NK-92 treated with Interleukin-12 subunit alpha and Interleukin-12 subunit beta, amount 100 ng/mL, for 24 hours (cell line): ENCODE measurements at places on chromosomes 16 and 17.
A peak's percentile ranks its signal among the peaks of the same experiment; 100 is the strongest.

GRCh38 chr17:39738568-39738901 lies 797 bp downstream of the GRB7 start:
- no peak for DNase-seq

- DNase-seq, result no peak
These were observed 16.9 kb downstream of the HASPIN start for GRCh38 chr17:3740611-3741073.

- no peak for DNase-seq
These were observed 33.6 kb upstream of the ANKFY1 start for GRCh38 chr17:4297351-4297750.

DNA sequence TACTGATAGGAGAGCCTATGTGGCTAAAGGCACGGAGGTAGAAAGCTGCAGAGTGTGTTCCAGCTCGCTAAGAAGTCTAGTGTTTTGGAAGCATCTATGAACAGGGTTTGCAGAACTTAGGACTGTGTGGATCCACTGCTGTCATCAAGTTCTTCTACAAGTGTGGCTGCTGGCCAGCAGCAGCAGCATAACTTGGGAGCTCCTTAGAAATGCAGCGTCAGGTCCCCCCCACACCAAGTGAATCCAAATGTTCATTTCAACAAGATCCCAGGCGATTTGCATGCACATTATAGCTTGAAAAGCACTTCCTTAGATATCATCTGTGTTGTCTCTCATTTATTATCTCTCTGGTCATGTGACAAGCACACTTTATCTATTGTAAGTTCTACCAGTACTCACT lies 131.9 kb upstream of the SHISA6 start:
- DNase-seq, result no peak

GRCh38 chr17:63425483-63425882 lies 20.6 kb downstream of the CYB561 start:
- DNase-seq, result peak; percentile 42

DNA sequence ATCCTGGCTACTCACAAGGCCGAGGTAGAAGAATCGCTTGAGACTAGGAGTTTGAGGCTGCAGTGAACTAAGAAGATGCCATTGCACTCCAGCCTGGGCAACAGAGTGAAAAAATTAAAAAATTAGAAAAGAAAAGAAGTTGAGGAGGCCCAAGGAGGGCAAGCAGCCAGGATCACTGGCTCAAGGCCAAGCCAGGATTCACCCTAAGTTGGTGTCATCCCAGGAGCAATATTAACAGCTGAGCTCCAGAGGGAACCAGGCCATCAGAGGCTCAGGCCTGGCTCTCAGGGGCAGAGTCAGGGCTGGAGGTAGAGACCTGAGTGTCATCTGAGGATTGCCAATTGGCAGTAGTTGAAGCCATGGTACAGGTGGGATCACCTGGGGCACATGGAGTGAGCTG lies 20.7 kb downstream of the DRC3 start:
- no peak for DNase-seq

DNA sequence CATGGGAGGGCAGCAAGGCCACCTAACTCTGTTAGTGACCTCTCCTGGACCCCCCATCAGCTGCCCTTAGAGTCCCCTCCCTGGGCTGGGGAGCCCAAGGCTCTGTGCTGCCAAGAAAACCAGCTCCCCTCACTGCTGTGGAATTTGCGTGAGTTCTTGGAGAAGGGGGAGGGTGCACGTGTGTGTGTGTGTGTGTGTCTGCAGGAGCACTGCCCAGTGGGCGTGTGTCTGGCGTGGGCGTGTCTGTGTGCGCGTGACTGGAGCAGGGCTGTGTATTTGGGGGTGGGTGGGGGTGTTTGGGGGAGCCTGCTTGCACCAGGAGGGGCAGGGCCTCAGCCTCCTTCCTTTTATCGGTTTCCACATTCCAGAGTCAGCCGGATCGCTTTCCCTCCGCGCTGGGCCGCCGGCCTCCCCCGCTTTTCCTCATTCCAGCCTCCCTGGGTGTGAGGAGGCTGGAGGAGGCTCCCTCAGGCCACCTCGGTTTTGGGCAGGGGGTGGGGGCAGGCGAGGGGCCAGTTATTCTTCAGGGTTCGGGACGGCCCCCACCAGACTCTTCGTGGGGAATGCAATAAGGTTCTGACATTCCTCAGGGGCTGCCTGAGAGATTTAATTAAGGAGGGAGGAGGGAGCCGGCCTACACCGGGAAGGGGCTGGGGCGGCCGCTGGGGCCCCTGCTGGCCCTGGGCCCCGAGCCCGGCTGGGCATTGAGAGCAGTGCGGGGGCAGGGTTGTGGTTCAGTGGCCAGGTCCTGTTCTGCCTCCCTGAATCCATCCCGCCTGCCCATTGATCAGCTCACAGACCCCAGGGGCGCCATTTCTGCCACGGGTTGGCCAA lies 2.5 kb downstream of the VASN start:
- DNase-seq, result no peak

DNA sequence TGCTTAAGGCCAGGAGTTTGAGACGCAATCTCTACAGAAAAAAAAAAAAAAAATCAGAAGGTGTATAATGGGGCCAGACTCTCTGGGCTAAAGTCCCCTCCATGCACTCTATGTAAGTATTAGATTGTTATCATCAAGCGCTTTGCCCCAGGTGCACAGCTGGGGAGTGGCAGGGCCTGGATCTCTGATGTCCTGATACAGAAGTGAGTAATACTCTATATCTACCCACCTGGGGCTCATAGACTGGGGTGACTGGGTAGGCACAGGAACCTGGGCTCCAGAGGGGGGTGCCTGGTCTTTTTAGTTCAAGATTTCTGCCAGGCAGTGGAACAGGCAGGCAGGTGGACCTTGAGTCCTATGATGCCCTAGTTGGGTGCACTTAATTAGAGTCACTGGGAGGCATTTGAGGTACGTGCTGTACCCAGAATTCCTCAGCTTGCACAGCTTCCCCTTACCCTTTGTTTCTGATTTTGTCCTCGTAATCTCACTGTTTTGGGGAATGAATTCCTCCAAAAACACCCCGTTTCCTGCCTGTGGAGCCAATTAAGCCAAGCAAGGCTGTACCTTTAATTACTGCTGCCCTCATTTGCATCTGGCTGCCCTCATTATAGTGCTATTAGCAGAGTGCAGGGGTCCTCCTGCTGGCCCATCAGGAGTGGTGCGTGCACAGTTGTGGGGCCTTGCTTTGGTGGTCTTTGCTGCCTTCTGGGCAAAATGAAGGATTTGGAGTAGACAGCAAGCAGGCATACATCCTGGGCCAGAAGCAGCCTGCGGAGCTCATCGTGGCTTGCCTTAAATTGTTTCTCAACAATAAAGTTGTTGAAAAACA lies 239.0 kb downstream of the SNX29 start:
- DNase-seq, result no peak

DNA sequence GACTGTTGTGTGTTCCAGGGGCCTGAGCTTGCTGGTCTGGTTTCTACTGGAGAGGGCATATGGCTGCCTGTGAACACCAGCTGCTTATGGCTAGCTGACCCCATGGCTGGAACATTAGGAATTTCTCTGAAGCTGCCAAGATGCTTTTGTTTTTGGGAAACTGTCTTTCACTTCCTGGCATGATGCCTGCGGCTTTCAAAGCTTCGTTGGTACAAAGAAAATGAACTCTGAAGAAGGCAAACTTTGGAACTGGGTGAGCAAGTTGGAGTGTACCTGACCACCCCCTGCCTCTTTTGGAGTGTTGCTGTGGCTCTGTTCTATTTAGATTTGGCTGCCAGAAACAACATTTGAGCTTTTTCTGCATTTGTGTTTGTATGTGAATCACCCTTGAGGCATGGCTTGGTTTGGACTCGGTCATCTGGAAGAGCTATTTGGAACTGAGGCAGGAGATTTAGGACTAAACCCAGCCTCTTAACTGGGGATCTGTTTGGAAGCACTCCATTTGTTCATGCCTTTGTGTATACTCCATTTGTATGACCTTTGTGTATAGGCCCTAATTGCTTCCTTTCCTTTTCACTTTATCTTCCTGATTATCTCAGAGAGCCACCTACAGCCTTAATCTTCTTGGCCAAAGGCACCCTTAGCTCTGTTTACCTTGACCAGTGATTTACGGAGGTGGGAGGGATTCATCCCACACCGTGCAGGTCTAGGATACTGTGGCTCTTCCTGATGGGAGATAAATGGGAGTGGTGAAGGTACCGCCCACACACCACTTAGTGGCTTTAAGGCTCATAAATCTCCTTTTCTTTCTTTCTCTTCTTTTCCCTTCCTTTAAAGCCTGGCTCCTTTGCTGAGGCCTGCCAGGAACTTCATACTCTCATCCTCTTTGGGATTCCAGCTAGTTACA lies 7.3 kb upstream of the CPHXL start:
- DNase-seq, result no peak

DNA sequence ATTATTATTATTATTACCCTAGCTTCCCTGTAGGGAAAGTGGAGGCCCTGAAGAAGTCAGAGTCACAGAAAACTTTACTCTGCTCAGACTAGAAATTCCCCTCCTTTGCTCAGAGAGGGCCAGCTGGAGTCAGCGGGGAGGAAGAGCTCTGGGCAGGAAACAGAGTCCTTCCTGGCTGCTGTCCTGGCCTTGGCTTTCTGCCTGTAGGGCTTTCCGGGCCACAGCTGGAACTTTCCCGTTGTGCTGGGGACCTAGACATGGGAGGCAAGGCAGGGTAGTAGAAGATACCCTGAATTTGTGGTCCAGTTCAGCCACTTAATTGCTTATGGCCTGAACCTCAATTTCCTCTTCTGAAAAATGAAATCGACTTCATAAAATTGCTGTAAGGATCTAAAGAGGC lies 14.0 kb upstream of the CCL2 start:
- DNase-seq, result no peak

GRCh38 chr16:65779201-65779600 lies 587.3 kb upstream of the CDH5 start:
- no peak for DNase-seq

- no peak for DNase-seq
These were observed 1972.6 kb downstream of the TP53TG3F start for GRCh38 chr16:35431829-35432663.
